Fibroblast of skin of left biceps (primary cell): ENCODE measurements at places on chromosomes 3 and 15.

DNA sequence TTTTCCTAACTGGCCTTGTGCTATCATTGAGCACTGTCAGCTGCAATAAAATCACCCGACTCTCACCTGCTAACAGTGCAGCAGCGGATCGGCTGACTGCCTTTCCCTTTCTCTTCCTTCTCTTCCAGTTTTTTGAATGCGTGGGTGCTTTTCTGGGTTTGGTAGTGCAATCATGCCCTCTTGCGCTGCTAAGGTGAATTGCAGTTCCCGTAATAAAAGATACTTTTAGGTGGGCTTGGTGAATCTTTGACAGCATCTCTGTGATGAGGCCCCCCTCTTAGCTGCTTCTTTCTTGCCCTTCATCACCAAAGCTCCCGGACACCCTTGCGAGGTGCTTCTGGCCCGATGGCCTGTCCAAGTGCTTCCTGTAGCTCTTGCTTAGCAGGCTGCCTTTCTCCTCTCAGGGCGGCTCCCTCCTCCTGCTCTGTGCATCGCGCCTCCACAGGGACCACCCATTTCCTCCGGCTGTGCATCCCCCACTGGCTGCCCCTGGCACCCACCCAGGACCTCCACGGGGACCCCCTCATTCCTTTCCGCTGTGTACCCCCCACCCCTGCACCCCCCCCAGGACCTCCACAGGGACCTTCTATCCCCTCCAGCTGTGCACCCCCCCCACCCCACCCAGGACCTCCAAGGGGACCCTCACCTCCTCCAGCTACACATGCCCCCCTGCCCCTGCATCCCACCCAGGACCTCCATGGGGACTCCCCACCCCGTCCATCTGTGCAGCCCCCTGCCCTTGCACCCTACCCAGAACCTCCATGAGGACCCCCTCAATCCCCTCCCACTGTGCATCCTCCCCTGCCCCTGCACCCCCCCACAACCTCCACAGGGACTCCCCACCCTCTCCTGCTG is 50.8 kb upstream of the RPL32 start:
- DNase-seq, result peak; percentile 12

DNA sequence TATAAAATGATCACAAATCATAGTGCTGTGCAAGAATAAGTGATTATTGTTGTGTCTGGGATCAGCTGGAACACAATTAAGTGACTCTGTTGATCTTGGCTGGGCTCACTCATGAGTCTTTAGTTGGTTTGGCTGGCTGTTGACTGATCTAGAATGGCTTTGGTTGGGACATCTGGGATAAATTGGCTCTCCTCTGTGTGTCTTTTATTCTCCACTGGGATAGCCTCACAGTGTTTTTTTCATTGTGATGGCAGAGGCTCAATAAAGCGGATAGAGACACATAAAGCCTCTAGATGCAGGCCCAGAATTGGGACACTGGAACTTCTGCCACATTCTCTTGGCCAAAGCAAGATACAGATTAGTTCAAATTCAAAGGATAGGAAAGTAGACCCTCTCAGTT is 735.6 kb downstream of the PDCD6IP start:
- DNase-seq, result no peak

- DNase-seq, result peak; percentile 90
These were observed at the start of gene ETFA for GRCh38 chr15:76311100-76311953. Gene ETFA, minus strand, starts transcription at chr15:76311469. Its CDS starts 81 bp downstream, at chr15:76311388.

DNA sequence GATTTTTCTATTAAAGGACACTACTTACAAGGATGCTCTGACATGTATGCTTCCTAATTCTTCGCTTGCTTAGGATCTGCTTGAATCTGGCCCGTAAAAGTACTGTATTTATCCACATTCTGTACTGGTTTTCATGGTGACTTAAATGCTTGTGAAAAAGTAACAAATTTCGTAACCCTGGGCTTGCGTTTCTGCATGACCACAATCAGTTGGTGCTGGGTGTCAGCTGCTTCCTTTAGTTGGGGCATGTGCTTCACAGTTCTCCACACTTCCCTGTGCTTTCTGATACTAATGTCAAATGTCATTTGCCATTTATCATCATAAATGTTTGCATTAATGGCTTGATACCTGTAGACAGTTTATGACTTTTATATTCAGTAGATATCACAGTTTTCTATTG is 218.4 kb upstream of the MLF1 start:
- DNase-seq, result no peak

DNA sequence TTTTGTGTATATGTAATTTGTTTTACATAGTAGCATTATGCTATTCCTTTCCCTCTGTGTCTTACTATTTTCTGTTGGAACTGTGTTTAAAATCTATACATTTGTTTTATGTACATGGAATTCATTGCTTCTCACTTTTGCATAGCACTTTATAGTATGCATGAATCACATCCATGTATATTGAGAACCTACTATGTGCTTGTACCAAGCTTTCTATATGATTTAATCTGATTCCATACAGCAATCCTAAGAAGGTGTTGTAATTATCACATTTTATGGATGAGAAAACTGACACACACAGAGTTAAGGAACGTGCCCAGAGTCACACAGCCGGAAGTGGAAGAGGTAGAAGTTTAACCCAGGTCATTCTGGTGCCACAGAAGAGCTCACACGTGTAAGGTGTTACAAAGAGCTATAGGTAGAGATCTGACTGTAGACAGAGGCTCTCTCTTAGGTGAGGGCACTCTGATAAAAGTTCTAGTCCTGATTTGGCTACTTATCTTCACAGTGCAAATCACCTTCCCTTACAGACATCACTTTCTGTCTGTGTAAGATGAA is 3.5 kb upstream of the SMAD3 start:
- no peak for DNase-seq

DNA sequence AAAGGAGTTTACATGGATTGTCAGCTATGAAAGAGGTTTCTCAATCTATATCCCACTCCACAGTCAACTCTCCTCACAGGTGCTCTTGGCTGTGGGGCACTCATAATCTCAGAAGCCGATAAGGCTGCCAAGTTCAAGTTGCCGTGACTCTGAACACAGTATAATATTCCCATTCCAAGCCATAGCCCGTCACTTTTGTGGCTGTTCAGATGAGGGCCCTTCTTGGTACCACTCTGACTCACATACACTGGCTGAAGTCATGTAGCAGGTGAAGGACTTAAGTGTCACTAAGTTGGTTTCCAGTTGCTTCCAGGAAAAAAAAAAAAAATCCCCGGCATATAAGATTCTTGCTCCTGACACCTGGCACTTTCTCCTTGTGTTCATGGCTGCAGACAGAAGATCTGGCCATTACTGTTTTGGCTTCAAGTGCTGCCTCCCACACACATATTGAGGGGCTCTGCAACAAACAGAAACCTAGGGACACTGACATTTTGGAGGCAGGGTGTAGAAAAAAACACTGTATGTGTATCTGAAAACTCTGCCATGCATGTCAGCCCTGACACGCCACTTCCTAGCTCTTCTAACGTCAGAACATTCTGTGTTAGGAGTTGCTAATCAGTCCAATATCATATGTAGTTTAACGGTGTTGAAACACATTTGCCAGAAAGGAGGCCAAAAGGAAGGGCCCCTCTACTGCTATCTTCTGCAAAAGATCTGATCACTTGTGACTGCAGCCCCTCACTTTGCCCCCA is 170.2 kb upstream of the ICE2 start:
- no peak for DNase-seq

- no peak for DNase-seq
These were observed 35.9 kb downstream of the SFMBT1 start for GRCh38 chr3:53009826-53010539.

- peak; percentile 59 for DNase-seq
These were observed 43.2 kb upstream of the UBE2E2 start for GRCh38 chr3:23159929-23160328.

- DNase-seq, result no peak
These were observed 760 bp downstream of the FANCI start for GRCh38 chr15:89244574-89244903.

DNA sequence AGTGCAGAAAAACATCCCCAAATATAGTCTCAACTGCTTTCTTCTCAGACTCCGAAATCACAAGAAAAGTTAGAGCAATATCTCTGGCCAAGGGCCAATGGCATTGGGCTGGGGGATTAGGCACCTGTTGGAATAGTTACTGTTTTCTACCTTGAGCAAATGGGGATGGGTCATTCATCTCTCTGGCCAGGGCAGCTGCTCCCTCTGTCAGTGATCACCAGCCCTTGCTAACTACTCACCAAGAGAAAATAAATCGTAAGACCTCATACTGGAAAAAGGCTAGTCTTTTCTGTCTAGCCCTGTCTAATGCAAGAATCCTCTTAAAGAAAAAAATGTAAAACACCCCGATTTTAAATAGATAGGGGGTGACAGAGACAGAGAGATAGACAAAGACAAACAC is 10.9 kb downstream of the CERS3 start:
- DNase-seq, result no peak

- DNase-seq, result no peak
These were observed 54.7 kb downstream of the QTRT2 start for GRCh38 chr3:114111060-114111770.

DNA sequence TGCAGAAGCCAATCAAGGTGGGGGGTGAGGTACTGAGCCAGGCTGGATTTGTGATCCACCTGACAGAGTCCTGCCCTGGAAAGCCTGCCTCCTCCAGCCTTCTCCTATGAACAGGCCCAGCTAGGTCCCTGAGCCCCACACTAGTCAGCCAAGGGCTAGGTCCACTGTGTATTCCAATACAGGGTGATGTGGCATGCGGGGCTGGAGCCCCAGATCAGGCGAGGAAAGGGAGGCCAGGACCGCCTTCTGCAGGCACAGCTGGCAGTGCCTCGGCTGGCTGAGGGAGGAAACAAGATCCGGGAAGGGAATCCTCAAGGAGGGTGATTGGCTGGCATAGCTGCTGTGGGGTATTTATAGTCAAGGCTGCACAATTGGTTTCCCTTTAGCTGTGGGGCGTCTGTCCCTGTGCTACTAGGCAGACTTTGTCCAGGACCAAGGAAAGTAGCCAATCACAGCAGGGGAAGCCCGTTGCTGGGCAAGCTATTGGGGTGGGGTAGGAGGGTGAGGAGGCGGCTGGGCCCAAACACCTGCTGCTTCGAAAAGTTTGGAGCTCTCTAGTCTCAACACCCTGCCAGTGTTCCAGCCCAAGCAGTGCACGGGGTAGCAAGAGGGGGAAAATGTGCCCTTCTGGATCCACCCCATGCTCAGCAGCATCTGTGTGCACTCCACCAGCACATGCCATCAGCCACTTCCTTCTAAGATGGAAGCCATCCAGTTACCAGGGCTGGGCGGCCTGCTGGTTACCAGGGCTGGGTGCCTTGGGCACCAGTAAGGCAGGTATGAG is 5.9 kb downstream of the KY start:
- DNase-seq, result no peak

GRCh38 chr3:46132565-46132964 is 75.5 kb downstream of the CCR1 start:
- DNase-seq, result no peak

DNA sequence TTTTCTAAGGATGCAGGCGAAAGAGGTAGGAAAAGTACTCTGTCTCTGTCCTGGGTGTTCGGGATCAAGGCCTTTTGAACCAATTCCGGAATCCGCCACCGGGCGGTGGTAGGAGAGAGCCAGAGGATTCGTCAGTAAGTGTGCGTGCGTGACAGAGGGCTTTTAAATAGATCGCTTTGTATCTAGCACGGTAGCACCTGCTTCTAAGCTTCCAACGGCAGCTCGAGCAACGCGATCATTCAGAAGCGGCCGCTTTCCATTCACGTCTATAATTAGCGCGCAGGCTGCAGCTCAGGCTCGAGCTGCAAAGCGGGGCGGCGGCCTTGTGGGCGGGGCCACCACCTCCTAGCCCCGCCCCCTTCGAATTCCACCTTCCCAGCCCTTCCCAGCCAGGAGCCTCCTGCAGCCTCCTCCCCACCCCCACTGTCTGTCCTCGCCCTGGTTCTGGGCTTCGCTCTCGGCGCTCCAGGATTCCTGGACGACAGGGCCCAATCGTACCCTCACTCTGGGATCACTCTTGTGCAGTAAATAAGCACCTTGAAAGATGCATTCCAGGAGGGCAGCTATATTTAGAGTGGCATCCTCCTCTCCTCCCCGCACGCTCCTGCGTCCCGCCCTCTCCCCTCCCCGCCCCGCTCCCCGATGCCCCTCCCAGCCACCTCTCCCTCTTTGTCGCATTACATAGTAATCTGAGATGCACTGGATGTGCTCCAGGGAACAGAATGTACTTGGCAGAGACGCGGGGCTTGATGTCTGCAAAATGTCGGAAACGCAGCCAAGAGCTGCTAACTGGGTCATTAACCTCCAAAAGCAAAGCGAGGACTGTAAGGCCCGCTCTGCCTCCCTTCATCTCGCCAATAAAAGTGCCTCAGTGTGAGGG is 224.1 kb upstream of the TPRG1 start:
- peak; percentile 80 for DNase-seq

GRCh38 chr3:2896308-2896939 is 213.8 kb downstream of the IL5RA start:
- no peak for DNase-seq

- DNase-seq, result no peak
These were observed 63.2 kb upstream of the LPP start for GRCh38 chr3:188090620-188091309.

- DNase-seq, result no peak
These were observed 291.0 kb upstream of the PPP2R3A start for GRCh38 chr3:135674508-135674907.

- no peak for DNase-seq
These were observed 5.2 kb downstream of the TBC1D2B start for GRCh38 chr15:78072080-78072892.

- DNase-seq, result no peak
These were observed 21.9 kb upstream of the TIMP4 start for GRCh38 chr3:12180631-12181030.

DNA sequence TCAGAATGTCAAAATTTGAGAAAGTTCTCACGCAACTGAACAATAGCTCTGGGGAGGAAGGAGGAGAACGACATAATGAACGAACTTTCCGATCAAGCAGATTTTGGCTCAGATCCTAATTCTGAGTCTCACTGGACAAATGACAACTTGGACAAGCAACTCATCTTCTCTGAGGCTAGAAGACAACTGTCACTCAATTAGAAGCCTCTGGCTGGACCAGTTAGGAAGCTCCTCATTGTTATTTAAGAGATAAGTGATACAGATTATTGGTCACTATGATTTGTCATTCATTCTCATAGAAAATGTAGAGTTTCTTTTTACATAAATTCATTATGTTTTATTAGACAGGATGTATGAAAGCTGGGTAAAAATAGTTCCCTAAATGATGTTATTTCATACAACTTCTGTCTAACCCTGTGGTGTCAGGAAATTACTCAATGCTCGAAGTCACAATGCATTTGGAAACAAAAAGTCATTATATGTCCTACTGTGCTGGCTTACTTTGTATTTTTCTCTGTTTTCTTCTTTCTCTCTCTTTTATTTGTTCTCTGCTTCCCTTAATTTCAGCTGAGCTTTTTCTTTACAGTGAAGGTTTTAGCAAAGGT is 11.0 kb upstream of the C3orf49 start:
- DNase-seq, result no peak

- no peak for DNase-seq
These were observed 22.1 kb upstream of the DET1 start for GRCh38 chr15:88568589-88568988.

DNA sequence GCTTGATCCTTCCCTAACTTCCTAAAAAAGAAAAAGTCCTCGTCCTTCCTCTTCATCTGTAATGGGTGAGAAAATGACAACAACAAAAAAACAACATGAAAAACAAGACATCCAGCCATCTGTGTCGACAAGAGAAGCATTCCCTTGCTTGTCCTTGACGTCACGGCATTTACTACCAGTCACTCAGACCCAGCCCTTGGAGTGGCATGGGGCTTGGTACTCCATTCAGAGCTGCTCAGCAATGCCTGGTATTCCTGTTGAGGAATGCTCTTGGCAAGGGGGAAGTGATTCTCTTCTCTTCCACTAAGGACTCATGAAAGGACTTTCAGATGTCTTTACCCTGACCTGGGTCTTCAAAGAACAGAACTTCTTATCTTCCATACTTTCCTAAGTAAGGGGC is 339.7 kb upstream of the RASGRP1 start:
- DNase-seq, result no peak

GRCh38 chr3:35780800-35781199 is 141.5 kb downstream of the ARPP21 start:
- no peak for DNase-seq
